ENCODE measurements at places on chromosomes 11 and 22.

- DNase-seq: no peak
Observed at GRCh38 chr22:44383652-44384562, 71.2 kb upstream of the SHISAL1 start.

- no peak for DNase-seq
Observed at GRCh38 chr22:49253656-49254055, 574.0 kb downstream of the BRD1 start.

- DNase-seq: no peak
Observed at GRCh38 chr11:73957654-73958361, 7.0 kb downstream of the DNAJB13 start.

DNA sequence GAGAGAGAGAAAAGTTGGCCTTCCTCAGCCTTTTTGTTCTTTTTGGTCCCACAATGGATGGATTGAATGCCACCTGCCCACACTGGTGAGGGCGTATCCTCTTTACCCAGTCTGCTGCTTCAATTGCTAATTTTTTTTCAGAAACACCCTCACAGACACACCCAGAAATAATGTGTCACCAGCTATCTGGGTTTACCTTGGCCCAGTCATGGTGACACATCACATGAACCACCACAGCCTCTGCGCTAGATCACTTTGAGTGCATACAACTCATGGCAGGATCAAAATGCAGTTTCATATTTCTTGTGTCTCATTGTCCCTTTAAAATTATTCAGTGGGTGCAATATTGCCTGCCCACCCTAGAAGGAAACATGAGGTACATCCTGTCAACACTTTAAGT is 63.3 kb downstream of the ADAMTS15 start:
- DNase-seq: no peak

- no peak for DNase-seq
Observed at GRCh38 chr11:3158131-3158591, 6.9 kb downstream of the OSBPL5 start.

DNA sequence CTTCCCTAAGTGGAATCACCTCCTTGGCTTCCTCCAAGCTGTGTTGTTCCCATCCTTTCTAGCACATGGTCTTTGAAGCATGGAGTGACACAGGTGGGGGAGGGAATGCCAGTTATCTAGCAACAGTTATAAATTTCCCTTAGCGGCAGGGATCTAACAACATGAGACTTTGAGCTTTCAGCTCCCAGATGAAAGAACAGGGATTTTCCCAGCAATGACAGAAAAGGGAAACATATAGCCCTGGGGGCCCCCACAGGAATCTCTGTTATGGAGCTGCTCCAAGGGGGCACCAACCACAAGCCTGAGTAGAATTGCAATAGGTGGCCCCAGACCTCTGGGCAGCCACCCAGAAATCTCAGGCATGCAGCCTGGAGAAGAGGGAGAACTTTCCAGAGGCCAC is 163.0 kb downstream of the GRIK4 start:
- no peak for DNase-seq

DNA sequence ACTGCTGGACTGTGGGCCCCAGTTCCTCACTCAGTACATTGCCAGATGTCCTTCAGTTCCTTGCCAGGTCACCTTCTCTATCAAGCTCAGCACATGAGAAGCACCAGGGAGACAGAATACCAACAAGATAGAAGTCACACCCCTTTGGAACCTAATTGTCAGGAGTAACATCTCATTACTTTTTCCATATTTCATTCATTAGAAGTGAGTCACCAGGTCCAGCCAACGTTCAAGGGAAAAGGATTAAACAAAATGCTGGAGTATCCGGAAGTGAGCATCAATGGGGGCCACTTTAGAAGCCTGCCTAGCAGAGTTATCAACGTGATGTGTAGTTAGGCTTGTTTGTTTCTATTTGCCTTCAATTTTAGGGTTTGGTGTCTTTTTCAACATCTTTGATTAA is 569.3 kb downstream of the MIAT start:
- no peak for DNase-seq

DNA sequence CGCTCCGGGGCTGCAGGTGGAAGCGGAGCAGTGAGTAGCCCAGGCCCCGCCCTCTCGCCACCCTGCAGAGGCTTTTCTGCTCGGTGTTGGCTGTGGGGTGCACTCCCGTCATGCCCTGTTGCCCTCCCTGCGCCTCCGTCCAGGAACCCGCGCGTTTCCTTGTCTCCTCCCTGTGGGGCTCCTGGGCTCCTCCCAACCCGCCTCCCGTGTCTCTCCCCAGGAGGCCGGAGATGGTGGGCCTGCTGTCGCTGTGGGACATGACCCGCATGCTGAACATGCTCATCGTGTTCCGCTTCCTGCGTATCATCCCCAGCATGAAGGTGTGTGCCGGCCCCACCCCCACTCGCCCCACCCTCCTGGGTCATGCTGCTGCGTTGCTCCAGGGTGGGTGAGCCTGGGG is 32.4 kb downstream of the TPCN2 start:
- no peak for DNase-seq

DNA sequence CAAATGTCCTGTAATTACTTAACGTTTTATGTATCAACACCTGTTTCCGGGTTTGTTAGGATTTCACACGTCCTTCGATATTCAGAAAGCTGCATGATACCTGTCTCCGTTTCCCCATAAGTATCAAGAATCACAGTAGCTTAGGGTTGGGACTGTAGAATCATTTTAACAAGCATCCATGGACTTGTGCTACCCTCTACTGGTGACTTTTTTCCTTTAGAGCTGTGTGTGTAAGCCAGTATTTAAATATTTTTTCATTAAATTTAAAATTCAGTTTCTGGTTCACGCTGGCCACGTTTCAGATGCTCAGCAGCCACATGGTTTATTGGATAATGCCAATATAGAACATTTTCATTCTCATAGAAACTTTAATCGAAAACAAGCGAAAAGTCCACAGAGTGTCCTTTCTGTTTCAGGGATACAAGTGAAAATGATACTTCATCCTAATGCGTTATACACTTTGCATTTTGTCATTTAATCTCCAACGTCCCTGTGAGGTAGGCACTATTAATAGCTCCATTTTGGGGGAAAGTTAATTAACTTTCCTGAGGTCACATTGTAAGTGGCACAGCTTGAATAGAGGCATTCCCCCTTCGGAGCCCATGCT is 61.5 kb upstream of the SLC25A18 start:
- DNase-seq: peak; percentile 52

- DNase-seq: no peak
Observed at GRCh38 chr11:60118338-60118737, 29.9 kb downstream of the MS4A2 start.

- no peak for DNase-seq
Observed at GRCh38 chr11:31150841-31151240, 218.7 kb downstream of the DCDC1 start.

DNA sequence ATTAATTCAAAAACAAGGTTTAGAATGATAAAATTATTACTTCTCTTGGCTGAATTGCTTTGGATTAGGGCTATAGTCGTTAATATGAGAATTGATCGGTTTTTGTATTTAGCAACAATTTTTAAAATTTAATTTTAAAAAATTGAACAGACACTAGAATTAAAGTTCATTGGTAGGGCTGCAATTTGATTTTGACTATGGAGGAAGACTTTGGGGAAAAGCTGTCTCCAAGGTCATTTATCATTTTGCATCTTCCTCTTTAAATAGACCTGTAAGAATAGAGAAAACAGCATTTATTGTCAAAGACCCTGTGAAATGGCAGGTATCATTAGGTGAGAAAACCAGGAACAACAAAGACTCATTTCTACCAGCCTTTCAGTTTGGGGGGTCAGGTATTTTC is at the start of gene OR4S2:
OR4S2 (plus strand) TSS at position 301 of the 400 bp plus-strand sequence. CDS start 2,577 bp downstream, outside the sequence.
- DNase-seq: no peak

- no peak for DNase-seq
Observed at GRCh38 chr11:37613031-37613430, 1015.0 kb upstream of the RAG2 start.

DNA sequence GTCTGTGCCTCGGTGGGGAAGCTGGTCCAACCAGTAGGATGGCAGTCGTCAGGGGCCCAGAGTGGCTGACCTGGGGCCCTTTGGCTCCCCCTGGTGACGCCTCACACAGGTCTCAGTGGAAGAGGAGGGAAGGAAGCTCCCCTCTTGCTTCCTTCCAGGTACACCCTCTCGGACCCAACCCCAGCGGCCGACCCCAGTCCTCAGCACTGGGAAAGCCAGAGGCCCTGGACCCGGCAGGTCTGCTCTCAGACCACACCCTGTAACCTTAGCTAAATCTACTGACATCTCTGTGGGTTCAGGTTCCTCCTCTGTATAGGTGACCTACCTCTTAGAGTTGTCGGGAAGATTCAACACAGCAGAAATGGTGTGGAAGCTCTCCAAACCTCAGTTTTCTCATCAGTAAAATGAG is 3.4 kb upstream of the SCUBE1 start:
- DNase-seq: peak; percentile 14

DNA sequence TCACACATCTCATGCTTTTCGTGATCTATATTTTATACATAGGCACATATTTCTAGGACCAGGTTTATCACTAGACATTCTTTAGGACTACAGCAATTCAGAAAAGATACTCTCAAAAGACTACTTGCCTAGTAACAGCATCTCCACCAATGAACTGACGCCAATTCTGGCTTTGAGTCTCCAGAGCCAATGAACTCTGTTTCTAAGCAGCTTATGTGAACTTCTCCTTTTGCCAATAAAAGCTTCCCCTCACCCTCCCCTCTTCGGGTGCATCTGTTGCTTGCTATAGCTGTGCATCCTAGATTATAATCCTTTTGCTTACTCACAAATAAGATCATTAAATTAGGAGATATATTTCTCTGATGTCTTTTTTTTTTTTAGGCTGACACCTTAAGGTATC is 11.4 kb upstream of the ANKK1 start:
- no peak for DNase-seq

- DNase-seq: no peak
Observed at GRCh38 chr11:9029422-9029821, 25.6 kb upstream of the NRIP3 start.

- DNase-seq: no peak
Observed at GRCh38 chr11:10004526-10005113, 289.4 kb downstream of the SBF2 start.

GRCh38 chr11:11379661-11380060 is 26.6 kb upstream of the CSNK2A3 start:
- no peak for DNase-seq

Data from NCI-H345 (cell line).